ENCODE measurements at places on chromosomes 6 and 20. TPM values are rescaled to one million over a fixed set of nuclear protein-coding genes. Genes with fewer than 3 reads are reported as not detected.

Gene TREML1
- not detected for total RNA-seq

Gene BPIFB4
- not detected for total RNA-seq

Gene SLC22A2
- 0.23 TPM for total RNA-seq

Gene OR2B6
- not detected for total RNA-seq

Gene BHLHE23
- total RNA-seq, result not detected

Gene MEI4
- total RNA-seq, result not detected

Data from smooth muscle cell of the umbilical artery (primary cell).